ENCODE measurements at places on chromosomes 3 and 15.

DNA sequence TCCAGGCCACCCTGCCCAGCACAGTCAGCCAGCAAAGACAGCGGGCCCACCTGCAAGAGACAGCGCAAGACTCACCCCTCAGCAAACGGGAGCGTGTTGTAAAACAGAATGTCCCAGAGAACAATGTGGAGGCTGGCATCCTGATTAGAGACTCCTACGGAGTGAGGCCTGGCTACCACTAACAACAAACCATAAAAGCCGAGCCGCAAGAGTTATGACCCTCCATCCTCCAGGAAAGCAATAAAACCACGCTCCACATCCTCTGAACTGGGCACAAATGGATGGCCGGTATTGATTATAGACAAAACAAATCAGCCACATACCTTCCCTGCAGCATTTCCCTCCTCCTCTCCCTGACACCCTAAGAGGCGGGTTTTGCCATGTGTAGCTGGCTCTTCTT is 75.8 kb upstream of the LIPC start:
- no peak for ATAC-seq

- no peak for ATAC-seq
Observed at GRCh38 chr3:33904730-33905129, 106.3 kb downstream of the PDCD6IP start.

DNA sequence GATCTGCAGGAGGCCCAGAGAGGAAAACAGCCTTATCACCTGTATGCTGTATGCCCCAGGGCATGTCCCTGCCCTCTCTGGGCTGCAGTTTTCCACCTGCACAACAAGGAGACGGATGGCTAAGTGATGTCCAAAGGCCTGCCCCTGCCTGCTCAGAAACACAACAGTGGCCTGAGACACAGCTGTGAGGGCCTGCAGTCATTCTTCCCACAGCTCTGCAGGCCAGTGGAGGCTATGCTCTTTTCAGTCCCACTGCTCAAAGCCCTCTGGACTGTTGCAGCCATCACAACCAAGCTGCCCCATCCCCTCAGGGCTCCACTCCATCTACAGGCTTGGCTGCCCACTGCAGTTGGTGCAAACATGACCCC is 5.2 kb upstream of the TBC1D2B start:
- ATAC-seq, result no peak

DNA sequence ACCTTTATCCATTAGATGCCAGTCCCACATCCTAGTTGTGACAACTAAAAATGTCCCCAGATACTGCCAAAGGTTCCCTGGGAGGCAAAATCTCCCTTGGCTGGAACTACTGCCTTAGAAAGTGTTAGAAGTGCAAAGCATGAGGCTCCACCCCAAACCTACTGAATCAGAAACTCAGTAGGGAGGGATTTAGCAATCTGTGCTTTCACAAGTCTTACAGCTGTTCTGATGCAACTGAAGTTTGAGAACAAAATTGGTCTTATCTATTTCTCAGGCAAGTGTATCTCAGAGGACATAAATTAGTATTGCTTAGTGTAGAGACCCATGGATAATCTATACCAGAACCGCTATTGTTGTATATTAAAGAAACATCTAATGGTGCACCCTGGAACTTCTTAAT is 70.2 kb downstream of the CLDN1 start:
- no peak for ATAC-seq

- ATAC-seq, result no peak
Observed at GRCh38 chr15:81497238-81497637, 123.2 kb upstream of the TMC3 start.

DNA sequence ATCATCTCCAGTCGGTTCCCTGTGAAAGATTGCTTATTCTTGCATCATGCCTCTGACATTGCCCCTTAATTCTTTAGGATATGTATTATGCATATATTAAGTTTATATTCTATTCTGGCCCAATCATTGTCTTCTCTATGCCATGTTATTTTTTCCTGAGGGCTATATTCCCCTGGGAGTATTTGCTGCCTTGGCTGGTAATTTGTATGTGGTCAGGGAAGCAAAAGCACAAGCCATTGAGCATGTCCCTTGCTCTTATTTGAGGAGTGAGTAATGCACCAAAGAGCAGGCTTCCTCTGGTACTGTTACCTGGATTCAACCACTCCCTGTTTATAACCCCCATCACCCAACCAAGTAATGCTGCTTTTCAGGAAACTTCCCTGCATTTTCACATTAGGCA is 36.3 kb downstream of the STAC start:
- no peak for ATAC-seq

GRCh38 chr3:129581623-129582022 is 24.9 kb downstream of the PLXND1 start:
- no peak for ATAC-seq
